Lower leg skin (tissue), 4 donors: ENCODE measurements at places on chromosomes 6 and 20.

GRCh38 chr20:36339646-36340592 lies 33.8 kb downstream of the DLGAP4 start:
- DNase-seq, result no peak

DNA sequence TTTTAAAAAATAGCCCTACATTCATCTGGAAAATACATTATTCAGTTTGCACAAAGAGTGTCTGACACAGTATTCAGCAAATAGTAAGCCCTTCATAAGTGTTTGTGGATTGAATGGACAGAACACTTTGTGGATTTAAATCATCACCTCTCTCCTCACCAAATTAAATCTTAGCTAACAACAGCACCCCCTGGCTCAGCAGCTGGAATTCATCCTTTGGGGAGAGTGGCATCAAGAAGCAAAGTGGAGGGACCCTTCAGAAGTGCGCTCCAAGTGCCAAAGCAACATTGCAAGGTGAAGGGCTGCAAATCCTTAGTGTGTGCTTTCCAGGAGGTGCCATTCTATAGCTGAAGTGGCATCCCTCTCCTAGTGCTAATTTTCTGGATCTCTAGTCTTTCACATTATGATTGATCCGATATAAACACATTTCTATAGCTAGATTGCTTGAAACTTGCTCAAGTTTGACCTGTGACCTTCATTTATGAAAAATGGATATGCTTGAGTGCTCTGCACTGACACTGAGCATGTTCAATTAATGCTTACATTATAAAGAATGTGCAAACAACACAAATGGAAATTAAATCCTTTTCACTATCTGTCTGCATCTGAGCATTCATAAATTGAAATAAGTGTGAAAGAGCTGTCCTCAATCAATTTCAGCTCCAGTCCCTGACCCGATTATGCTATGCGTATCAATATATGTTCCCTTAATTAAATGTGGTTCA lies 891.7 kb downstream of the C6orf118 start:
- DNase-seq, result no peak

- DNase-seq, result no peak
Measured at GRCh38 chr20:34791289-34792020, 34.0 kb downstream of the NCOA6 start.

DNA sequence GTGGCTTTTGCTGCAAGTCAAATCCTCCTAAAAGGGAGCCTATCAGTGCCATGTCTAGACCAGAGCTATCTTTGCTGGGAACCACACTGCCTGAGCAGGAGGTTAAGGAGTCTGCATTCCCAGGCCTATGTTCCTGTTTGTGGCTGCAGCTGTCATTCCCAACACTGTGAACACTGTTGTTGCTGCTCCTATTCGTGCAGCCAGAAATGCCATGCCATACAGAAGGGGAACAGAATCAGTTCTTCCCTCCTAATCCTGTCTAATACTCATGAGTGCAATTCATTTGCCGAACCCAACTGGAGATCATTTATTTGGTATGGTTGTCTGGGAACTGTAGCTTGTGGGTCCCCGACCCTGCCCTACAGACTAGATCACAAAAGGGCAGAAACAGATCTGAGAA lies 406.5 kb upstream of the GJE1 start:
- DNase-seq, result no peak

GRCh38 chr6:38792356-38792755 lies 77.2 kb downstream of the DNAH8 start:
- DNase-seq, result no peak

DNA sequence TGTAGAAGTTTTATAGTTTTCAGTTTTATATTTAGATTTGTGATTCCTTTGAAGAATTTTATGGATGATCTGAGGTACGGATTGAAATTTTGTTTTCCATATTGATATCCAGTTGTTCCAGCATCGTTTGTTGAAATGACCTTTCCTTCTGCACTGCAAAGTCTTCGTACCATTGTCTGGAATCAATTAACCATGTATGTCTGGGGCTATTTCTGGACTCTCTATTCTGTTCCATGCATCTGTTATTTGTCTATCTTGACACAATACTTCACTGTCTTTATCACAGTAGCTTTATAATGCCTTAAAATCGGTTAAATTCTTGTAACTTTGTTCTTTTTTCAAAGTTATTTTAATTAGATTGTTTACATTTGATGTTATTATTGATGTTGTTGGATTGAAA lies 154.9 kb downstream of the FARS2 start:
- DNase-seq, result no peak

DNA sequence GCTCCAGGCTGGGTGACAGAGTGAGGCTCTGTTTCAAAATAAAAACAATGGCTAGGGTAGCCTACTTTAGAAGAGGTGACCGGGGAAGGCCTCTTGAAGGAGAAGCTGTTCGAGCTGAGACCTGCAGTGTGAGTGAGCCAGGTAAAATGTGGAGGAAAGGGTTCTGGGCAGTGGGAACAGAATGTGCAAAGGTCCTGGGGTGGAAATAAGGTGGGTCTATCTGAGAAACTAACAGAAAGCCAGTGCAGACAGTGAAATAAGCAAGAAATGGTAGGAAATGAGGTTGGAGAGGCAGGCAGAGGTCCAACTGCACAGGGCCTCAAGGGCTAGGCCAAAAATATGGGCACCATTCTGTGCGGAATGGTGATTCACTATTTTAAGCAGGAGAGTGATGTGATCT lies 53.4 kb downstream of the BPIFB1 start:
- DNase-seq, result no peak

DNA sequence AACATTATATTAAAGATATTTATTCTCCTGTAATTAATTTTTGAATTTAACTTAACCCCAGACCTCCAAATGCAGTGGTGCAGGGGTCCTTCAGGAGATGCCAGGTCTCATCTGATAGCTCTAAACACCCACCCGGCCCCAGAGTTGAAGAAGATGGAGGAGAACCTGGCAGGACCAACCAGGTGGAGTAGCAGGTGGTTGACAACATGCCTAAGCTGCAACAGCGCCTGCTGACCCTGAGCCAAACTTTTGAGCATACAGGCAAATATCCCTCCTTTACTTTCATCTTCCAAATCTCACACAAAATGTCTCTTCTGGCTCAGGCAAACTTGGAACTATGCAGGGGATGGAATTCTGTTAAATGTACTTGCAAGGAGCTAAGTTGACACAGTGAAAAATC lies 145.3 kb upstream of the TCF21 start:
- no peak for DNase-seq

DNA sequence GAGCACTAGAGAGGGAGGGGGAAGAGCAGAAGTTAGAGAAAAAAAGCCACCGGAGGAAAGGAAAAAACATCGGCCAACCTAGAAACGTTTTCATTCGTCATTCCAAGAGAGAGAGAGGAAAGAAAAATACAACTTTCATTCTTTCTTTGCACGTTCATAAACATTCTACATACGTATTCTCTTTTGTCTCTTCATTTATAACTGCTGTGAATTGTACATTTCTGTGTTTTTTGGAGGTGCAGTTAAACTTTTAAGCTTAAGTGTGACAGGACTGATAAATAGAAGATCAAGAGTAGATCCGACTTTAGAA lies 2.0 kb downstream of the ID4 start:
- DNase-seq, result no peak

DNA sequence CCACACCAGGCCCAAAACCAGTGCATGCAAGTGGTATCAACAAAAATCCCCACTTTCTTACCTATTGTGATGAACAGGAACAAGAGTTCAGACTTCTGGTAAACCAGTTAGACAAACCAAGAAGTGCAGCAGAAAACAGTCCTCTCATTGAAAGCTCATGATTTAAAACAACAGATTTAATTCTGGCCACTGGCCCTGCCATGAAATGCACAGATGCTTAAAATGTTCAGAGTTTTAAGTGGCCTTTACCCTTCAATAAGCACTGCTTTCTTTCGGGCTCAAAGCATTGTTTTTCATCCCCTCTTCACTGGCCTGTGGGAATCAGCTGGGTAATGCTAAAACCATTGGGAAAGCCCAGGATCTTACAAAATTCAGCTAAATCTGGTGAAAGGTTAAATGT lies 102.4 kb upstream of the ISM1 start:
- no peak for DNase-seq

- DNase-seq, result no peak
Measured at GRCh38 chr20:16701296-16701695, 28.5 kb upstream of the SNRPB2 start.

GRCh38 chr20:42295592-42295991 lies 677.4 kb upstream of the CHD6 start:
- no peak for DNase-seq

DNA sequence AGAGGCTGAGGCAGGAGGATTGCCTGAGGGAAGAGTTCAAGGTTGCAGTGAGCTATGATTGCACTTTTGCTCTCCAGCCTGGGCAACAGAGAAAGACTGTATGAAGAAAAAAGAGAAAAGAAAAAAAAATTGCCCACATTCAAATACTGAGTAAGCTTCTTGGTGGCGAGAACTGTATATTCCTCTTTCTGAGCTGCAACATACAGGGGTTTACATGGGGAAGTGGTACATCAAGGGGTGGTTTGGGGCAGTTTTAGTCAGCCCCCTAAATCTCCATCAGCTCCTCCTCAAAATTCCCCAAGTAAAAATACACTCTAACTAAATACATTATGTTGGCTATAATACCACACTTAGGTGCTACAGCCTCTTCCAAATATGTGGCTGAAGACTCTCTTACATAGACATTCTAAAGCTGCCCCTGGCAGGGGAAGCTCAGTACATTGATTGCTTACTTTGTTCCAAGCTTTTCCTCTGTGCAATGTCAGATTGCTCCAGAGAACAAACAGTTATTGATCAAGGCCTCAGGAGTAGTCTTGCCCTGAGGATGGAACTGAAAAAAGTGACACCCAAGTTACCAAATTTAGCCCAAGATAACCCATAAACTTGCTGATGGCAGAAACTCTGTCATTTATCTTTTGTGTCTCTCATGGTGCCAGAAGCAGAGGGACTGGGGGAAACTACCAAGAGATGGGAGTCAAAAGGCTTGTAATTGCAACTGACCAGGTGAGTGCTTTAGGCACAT lies 107.4 kb upstream of the RIPOR2 start:
- DNase-seq, result no peak

DNA sequence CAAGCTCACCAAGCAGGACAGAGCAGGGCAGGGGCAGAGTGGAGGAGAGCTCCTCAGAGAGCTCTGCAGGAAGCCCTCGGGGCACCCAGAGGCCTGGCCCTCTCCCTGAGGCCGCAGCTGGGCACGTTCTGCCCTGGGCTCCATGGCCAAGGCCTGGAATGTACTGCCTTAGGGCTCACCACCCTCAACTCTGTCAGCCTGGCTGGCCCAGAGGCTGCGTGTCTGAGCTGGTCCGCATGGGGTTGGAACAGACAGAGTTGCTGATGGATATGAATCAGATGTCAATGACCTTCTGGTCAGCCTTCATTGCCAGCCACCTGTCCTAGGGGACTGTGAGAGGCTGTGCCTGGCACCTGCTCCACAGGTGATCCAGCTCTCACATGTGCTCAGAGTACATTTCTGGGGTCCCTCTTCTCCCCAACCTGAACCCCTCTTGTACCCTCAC lies 33.2 kb upstream of the PCMTD2 start:
- DNase-seq, result no peak

- no peak for DNase-seq
Measured at GRCh38 chr20:4800676-4801449, 79.2 kb downstream of the PRND start.

DNA sequence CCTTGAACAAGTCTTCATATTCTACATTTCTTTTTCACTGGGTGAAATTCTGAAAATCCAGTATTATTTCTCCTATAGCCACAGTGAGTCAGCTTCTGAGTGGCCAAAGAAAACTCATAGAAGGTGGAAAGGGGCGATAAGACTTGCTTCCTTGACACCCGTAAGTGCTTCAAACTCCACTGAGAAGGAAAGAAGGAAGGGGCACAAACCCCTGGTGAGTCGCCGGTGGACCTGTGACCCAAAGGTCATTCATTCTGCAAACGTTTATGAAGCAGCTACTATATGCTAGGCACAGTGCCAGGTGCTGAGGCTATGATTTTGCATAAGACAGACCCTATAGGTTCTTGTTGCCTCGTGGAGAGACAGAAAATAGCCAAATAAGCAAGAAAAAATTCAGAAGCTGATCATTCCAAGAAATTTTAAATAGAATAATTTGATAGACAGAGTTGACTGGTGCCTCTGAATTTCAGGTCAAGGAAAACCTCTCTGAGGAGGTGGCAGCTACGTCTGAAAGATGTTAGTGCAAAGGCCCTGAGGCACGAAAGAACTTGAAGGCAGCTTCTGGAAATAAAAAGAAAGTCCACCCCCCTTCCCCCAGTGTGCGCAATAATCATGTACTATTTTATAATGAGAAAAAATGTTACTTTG lies 118.2 kb downstream of the CD24 start:
- no peak for DNase-seq

DNA sequence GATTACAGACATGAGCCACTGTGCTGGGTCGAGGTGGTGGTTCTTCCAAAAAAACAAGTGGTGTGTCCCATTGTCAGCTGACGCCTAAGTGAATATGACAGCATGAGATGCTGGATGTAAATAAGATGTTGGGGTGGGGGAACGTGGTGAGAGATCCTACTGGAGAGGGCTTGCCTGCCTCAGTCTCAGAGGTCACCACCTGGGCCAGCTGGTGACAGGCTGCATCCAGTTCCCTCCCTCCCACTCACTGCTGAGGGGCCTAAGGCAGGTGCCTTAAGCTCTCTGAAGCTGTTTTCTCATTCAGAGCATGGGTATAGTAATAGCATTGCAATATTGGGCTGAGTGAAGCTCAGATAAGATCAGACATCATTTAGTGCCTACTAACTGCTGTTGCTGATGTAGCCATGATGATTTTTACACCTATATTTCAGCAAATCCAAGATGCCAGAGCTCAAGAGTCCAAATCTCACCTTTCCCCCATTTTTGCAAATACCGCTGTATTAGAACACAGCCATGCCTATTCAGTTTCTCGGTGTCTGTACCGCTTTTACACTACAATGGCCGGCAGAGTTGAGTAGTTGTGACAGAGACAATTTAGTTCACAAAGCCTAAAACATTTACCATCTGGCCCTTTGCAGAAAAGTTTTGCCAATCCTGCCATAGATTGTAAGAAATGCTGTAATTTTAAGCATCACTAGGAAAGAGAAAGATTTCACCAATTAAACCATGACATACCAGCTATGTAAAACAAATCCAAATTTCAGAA lies 171.3 kb downstream of the ANKRD60 start:
- no peak for DNase-seq

GRCh38 chr6:144721232-144721631 lies 436.1 kb downstream of the UTRN start:
- no peak for DNase-seq

- DNase-seq, result no peak
Measured at GRCh38 chr6:28943557-28944411, 20.0 kb upstream of the TRIM27 start.

- no peak for DNase-seq
Measured at GRCh38 chr6:33808641-33809180, 4.9 kb upstream of the MLN start.

DNA sequence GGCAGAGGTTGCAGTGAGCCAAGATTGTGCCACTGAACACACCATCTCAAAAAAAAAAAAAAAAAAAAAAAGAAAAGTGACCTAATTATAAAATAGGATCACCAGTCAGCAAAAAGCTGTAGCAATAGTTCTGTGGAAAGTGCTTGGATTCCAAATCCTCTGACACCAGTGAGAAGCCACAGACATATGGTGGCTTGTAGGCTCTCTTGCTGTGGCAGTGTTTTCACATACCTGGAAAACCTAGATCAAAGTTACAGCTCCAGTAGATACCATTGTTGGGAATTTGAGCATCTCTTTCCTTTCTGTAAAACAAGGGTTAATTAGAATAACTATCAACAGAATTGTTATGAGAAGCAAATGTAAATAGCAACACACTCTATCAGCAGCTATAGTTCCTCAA lies 4.1 kb downstream of the CCDC170 start:
- no peak for DNase-seq

GRCh38 chr6:47457370-47457769 lies 20.2 kb upstream of the CD2AP start:
- no peak for DNase-seq
